ENCODE measurements at places on chromosomes 6 and 20. TPM values are rescaled to one million over a fixed set of nuclear protein-coding genes. Genes with fewer than 3 reads are reported as not detected.

- no peak for DNase-seq
Observed at GRCh38 chr6:149852180-149852579, 12.0 kb downstream of the LRP11 start.

GRCh38 chr20:40746251-40746650, 57.2 kb upstream of the MAFB start:
- no peak for DNase-seq

- DNase-seq: no peak
Observed at GRCh38 chr6:135181333-135182070, 394 bp downstream of the MYB start.

DNA sequence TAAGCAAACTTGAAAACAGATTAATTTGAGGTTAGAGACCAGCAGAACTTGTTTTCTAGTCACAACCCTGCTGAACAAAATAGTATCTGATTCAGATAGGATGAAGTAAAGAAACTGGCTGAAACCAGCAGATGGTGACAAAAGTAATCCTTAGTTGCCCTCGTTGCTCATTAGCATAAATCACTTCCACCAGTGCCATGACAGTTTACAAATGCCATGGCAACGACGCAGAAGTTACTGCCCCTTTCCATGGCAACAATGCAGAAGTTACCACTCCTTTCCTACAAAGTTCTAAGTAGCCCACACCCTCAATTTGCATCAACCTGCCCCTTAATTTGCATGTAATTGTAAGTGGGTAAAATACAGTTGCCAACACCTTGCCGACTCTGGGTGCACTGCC, 23.7 kb downstream of the SNRPB start:
- no peak for DNase-seq

DNA sequence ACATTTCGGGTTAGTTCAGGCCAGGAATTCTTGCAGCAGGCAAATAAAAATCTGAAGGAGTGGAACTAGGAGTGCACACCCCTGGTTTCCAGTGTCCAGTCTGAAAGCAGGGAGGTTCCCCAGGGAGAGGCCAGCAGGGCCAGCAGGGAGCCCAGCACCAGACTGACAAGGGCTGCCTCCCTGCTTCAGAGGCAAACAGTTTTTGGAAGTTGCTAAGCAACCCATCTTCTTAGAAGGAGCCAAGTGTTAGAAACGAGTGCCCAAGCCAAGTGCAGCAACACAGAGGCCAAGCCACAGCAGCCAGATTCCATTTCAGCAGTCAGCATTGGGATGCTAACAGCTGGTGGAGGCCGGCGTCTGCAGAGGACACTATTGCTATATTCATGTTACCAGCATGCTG, 179.1 kb downstream of the SYNDIG1 start:
- peak; percentile 70 for DNase-seq

DNA sequence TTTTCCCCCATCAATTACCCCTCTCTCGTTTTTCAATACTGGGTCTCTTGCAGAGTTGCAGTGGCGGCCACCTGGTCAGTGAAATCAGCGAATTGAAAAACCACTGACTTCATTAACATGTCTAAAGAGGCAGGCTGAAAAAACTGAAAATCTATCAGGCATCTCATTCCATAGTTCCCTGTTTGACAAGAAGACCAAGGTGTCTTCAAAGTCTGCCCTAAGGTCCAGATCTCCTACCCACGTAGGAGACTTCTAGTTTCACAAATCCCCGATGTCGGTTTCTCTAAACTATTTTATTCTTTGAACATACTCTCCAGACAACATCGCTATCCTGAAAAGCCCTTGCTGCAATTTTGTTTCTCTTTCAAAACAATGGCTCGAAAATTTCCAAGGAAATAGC, 796 bp upstream of the TUBB start:
- no peak for DNase-seq

- DNase-seq: no peak
Observed at GRCh38 chr6:7649037-7649810, 59.2 kb downstream of the SNRNP48 start.

DNA sequence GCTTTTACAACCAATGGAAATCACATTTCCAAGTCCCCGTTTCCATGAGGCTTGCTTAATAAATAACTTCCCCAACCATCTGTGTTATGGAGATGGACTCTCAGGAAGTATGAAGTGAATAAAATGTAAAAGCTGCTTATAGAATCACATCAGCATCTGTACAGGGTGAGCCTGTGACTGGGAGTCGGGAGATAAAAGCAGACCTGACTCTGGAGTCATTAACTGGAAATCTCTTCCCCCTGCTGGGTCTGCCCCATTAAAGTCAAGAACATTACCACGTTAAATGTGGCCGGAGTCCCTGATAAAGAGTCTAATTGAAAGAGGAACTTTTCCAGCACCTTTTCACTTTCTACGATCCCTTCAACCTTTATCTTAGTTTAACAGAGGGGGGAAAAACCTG, 368.5 kb downstream of the DOK5 start:
- DNase-seq: no peak

The LST1 gene
- 6.2 TPM for polyA plus RNA-seq

The RAET1L gene
- not detected for polyA plus RNA-seq

The OR2B2 gene
- not detected for polyA plus RNA-seq

The GGTLC1 gene
- polyA plus RNA-seq: not detected
